DMS 273 treated with DMSO at 0.1 percent for 48 hours (cell line): ENCODE measurements at places on chromosomes 13 and 19.
A peak's percentile ranks its signal among the peaks of the same experiment; 100 is the strongest.

DNA sequence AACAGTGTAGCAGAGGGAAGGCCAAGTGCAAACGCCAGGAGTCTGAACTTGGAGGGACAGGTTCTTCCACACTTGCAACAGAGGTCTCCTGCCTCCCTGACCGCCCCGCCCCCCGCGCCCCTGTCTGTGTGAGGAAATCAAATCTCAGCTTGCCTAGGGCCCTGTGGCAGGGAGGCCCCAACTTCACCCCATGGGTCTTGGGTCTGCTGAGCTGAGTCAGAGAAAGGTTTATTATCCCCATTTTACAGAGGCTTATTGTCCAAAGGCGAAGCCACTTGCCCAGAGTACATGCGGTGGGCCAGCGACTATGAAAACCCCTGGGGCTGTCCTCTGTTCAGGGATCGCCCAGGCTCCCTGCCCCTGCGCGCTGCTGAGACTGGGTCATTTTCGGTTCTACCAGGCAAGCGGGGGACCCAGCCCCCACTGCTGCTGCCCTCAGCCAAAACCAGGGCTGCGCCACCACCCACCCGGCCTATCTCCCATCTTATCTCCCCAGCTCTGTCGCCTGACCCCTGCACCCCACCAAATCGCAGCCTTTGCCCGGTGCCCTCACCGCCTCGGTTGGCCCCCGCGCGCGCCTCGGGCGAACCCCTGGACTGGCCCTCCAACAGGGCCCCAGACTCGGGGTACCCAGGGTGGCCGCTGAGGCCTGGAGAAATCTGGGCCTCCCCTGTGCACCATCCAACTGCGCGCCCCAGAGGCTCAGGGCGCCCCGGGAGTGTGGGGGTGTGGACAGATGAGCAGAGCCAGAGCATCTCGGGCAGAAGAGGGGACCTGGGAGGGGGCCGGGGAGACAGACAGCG, 850 bp upstream of the CERS4 start:
- no peak for DNase-seq

- DNase-seq = peak; percentile 60
Measured at GRCh38 chr19:7748756-7749155, 1.4 kb upstream of the CD209 start.

GRCh38 chr13:98335721-98336120, 158.7 kb upstream of the RNF113B start:
- DNase-seq = no peak

DNA sequence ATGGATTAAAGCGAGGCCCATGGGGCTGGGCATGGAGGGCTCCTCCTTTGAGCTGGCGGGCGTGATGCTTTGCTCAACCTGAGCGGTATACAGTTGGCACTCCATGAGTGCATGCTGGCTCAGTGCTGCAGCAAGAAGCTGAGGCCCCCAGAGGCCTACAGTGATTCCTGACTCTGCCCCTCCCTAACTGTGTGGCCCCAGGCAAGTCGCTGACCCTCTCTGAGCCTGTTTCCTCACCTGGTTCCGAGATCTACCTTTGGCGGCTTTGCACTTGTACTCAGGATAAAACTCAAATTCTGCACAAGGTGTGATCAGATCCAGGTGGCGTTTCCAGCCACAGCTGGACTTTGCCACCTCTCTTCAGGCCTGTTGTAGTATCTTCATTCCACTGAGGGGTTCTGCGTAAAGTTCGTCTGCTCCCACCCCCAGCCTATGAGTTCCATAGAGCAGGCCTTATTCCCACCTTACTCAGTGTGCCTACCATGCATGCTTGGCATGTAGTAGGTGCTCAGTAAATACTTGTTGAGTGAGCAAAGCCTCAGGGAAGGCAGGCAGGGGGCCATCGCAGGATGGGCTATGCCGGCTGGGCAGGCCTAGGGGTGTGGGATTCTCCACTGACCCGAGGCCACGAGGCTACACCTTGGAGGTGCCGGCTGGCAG, 7.9 kb downstream of the LRP3 start:
- DNase-seq = no peak

GRCh38 chr13:49536144-49536873, 40.6 kb downstream of the PHF11 start:
- DNase-seq = no peak

GRCh38 chr13:71087432-71087831, 779.6 kb downstream of the DACH1 start:
- DNase-seq = no peak

- DNase-seq = no peak
Measured at GRCh38 chr13:48412881-48413351, at the start of gene LPAR6. Gene LPAR6 (minus strand): TSS chr13:48413113. CDS start chr13:48412423, 690 bp downstream.

DNA sequence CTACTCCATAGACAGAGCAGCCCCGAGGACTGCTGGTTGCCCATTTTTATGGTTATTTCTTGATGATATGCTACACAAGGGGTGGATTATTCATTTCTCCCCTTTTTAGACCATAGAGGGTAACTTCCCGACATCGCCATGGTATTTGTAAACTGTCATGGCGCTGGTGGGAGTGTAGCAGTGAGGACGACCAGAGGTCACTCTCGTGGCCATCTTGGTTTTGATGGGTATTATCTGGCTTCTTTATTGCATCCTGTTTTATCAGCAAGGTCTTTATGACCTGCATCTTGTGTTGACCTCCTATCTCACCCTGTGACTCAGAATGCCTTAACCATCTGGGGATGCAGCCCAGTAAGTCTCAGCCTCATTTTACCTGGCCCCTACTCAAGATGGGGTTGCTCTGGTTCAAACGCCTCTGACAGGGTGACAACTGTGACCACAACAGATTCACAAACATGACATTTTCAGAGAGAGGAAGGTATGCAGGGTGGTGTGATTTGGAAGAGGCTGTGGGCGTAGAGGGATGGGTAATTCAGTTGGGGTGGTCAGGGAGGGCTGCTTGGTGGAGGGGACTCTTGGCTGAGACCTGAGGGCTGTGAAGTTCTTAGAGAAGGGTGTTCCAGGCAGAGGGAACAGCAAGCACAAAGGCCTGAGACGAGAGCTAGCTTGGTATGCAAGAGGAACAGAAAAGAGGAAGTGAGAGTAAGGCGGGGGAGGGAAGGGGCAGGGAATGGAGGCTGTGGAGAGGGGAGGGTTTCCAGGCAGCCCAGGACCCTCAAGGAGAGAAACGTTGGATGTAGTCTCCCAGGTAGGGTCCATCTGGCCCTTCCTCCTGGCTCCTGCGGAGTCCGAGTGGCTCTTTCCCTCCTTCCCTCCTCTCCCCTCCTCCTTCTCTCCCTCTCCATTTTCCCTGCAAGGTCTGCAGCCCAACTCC, 23.5 kb downstream of the FAM187B start:
- no peak for DNase-seq

GRCh38 chr19:28489126-28489660, 723.8 kb downstream of the UQCRFS1 start:
- DNase-seq = no peak

GRCh38 chr13:59478908-59479307, 684.8 kb downstream of the DIAPH3 start:
- DNase-seq = no peak

DNA sequence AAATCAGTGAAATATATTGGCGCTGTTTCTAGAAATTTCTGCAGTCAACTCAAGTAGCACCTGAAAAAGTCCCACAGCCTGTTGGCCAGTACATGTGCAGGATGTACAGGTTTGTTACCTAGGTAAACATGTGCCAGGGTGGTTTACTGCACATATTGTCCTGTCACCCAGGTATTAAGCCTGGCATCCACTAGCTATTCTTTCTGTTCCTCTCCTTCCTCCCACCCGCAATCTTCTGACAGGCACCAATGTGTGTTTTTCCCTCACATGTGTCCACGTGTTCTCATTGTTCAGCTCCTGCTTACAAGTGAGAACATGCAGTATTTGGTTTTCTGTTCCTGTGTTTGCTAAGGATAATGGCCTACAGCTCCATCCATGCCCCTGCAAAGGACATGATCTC, 13.1 kb upstream of the SCEL start:
- DNase-seq = no peak

DNA sequence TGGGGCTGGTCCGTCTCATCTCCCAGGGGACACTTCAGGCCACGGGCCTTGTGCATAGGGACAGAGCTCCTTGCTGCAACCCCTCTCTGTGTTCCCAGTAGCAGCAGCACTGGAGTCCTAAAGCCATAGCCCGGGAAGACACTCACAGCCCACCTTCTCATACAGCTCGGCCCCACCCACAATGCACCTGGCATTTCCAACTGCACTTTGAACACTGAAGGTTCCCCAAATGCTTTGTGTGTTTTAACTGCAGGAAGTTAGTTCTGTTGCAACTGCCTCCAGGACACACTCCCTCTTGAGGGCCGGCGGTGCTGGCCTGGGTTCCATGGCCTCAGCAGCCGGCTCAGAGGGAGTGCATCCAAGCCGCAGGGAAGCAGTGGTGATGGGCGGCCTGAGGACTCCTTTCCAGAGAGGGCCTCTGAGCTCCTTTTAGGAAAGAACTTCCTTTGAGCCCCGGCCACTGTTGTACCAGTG, 22.7 kb upstream of the TMEM255B start:
- no peak for DNase-seq

- no peak for DNase-seq
Measured at GRCh38 chr13:51723529-51723928, 80.4 kb downstream of the DHRS12 start.

- DNase-seq = no peak
Measured at GRCh38 chr19:45253396-45254027, 2.4 kb downstream of the MARK4 start.

GRCh38 chr13:40163066-40164000, 503.1 kb downstream of the FOXO1 start:
- no peak for DNase-seq

- DNase-seq = no peak
Measured at GRCh38 chr19:28497137-28497536, 715.8 kb downstream of the UQCRFS1 start.

DNA sequence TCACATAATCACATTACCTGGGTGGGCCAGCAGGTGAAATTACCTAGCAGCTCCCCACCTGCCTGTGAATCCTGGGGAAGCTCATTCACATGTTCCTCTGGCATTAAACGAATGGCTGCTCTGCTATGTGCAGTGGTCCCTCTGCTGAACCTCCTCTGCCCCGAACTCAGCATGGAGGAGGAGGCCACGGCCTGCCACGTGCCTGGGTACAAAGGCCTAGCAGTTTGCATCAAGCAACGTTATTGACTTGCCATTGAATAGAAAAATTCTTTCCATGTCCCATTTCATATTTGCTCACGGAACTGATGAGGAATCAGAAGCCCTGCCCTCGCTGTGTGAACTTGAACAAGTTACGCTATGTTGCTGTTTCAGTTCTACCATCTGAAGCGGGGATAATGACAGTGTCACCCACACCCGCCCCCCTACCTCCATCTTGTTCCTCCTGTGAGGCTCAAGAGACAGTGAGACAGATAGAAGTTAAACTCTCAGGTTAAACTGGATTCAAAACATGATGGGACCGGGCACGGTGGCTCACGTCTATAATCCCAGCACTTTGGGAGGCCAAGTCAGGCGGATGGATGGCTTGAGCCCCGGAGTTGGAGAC, 25.3 kb downstream of the SLC7A1 start:
- no peak for DNase-seq

DNA sequence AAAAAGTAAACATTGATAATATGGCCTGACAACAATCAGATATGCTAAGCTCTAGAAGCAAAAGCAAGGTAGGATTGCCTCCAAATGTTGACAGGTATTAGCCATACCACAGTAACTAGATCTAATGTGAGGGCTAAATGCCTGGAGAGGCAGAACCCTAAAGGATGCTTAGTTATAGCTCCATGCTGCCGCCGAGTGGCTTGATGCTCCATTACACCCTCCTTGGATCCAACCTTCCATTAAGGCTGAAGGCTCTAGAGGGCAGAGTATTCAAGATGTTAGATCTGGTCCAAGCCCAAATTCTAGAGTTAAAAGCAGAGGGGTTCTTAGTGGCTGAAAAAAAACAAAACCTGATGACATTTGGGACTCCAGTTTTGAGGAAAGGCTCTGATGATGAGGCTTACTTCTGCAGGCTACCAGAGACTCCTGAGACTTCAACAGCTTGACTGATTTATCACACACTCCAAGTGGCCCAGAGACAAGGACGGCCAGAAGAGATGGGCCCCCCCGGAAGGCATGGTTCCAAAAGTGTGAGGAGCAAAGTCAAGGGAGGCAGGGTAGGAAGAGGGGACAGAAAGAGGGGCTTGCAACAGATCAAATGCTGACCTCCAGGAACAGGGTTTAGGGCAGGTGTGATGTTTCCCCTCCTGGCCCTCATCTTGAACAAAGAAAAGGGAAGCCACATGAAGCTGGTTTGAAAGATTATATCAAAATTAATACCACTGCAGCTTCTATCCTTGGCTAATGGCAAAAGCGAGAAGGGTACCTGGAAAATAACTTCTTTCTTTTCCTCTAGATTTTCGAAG, 21.9 kb upstream of the CPB2 start:
- peak; percentile 10 for DNase-seq

GRCh38 chr19:36023432-36023831, 9.2 kb downstream of the CLIP3 start:
- DNase-seq = no peak

DNA sequence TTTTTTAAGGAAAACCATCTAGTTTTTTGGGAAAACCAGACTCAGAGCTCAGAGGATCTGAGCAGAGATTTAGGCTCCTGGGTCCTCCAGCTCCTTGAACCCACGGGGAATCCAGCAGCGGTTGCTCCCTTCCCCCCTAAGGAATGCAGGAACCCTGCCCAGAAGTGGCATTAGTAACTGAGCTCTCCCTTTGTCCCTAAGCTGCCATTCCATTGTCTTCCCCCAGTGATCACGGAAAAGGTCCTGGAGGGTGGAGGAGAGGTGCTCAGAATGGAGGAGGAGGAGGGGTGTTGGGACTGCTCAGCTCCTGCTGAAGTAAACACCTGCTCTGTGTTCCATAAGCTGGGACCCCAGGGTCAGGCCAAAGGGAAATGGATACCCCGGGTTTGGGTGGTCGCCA, 16.8 kb upstream of the OR1M1 start:
- no peak for DNase-seq

DNA sequence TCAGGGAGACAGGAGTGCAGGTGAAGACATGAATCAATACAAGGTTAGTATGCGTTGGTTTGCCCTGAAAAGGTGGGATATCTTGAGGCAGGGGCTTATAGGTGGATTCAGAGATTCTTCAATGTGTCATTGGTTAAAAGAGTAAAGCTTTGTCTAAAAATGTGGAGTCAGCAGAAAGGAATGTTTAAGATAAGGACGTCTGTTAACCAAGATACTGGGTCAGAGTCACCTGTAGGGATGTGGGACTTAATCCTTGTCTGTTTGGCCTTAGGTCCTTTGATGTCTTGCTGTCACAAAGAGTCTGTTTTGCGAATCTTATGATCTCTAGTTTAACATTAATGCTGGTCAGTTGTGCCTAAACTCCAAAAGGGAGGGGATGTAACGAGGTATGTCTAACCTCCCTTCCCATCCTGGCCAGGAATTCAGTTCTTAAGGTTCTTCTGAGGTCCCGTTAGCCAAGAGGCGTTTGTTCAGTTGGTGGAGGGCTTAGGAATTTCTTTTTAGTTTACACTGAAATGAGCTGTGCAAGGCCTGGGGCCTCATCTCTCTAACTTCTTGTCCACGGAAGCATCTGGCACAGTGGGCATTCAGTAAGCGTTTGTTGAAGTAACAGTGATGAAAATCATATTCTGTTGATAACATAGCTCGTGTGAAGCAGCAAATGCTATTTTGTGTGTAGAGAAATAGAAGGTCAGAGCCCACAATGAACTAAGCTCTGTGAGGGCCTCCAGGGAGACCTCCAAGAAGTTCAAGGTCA, 96.2 kb upstream of the RNF113B start:
- no peak for DNase-seq

GRCh38 chr13:36163286-36163685, 32.1 kb upstream of the DCLK1 start:
- no peak for DNase-seq
